ENCODE measurements at places on chromosomes 11 and 22. TPM values are rescaled to one million over a fixed set of nuclear protein-coding genes. Genes with fewer than 3 reads are reported as not detected.

The SYT8 gene
- not detected for total RNA-seq

The SLC37A2 gene
- total RNA-seq = 2.0 TPM

The SMC1B gene
- total RNA-seq = not detected

The MS4A12 gene
- not detected for total RNA-seq

Measured in smooth muscle cell of trachea (primary cell).